NCI-H2081 (cell line): ENCODE measurements at places on chromosomes 3 and 15.
A peak's percentile ranks its signal among the peaks of the same experiment; 100 is the strongest.

GRCh38 chr3:125478326-125478725 lies 41.7 kb downstream of the SNX4 start:
- DNase-seq, result no peak

GRCh38 chr15:62752657-62753517 lies 289.7 kb upstream of the TPM1 start:
- DNase-seq, result no peak

GRCh38 chr3:38543586-38543985 lies 47.4 kb downstream of the EXOG start:
- no peak for DNase-seq

DNA sequence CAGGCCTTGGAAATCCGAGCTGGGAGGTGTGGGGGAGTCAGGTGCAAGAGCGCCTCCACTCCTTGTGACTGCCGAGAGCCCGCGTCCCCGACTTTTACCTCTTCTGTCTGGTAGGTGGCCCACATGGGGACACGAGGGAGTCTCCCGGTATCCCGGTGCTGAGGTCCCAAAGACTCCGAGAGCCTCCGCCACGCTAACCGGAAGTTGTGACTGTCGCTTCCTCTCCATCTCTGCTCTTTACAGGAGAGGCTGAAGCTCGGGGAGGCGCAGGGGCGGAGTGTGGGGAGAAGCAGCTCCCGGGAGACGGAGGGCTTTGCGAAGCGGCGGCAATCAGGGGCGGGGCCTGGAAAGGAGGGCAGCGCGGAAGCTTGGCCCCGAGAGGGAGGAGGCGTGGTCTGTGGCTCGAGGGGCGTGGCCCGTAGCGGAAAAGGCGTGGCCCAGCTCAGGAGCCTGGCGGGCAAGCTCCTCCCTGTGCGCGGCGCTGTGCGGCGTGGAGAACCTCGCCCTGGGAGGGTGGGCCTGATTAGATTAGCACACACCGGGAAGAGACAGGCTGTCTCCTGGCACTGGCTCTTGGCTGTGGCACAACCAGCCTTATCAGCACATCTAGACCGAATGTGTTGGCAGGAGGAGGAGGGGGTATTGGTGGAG lies 143.9 kb downstream of the GABRB3 start:
- DNase-seq, result peak; percentile 94

- DNase-seq, result no peak
Measured at GRCh38 chr3:55242921-55243320, 244.2 kb downstream of the WNT5A start.

DNA sequence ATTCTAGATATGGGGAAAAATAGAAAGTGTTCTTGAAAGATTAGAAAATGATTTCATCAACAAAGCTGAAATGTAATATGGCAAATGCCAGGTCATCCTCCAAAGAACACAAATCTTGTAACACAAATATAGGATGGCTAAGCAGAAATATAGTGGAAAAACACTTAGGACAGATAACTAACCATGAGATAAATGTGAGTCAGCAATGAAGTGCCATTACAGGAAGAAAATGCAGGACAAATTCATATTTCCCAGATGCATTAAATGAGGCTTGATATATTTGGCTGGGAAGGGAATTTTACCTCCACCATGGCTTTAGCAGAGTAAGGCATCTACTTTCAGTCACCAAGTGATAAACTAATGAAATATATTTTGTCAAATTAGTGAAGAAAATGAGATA lies 92.8 kb upstream of the SEMA6D start:
- DNase-seq, result no peak

GRCh38 chr3:17554078-17554477 lies 188.4 kb downstream of the TBC1D5 start:
- no peak for DNase-seq
